Esophagus muscularis mucosa (tissue), 4 donors: ENCODE measurements at places on chromosomes 2 and 18.

DNA sequence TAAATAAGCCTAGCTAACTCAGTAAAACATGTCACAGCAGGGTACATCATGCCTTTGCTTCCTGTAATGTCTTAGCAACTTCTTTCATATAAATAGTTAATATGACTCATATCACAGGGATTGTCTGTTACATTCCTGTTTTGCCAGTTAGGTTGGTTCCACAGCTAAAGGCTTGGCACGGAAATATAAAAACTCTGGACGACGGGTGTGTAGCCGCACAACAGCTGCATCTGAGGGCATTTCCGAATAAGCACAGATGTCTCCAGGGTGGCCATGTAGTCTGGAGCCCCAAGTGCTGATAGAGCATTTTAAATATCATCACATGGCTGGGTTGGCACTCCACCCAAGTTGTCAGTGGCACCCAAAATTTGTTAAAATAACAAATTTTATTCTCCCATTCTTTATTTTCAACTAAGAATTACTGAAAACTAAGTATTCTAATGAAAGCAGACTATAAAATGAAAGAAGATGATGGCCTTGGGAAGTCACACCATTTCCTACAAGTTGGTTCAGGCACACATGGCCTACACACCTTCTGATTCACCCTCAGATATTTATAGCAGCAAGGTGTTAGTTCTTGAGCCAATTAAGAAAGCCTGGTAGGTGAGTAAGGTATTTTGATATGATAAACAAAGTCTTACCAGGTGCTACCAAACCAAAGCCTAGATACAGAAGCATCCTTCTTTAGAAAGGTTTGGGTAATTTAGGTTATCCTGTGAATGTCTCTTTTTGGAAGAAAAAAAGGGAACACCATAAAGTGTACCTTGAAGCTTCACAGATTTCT lies 61.8 kb upstream of the STK17B start:
- H3K36me3 ChIP-seq, result peaks cover 20% of the 10 kb centered on the region
- H3K27me3 ChIP-seq, result no peaks in the 10 kb centered on the region
- peaks cover 13% of the 10 kb centered on the region for H3K4me1 ChIP-seq
- DNase-seq, result no peak
- peak overlapping the region; percentile 24 for H3K27ac ChIP-seq

GRCh38 chr18:48108136-48108535 lies 177.7 kb upstream of the SMAD2 start:
- DNase-seq, result no peak
- no peaks in the 10 kb centered on the region for H3K4me1 ChIP-seq
- H3K27me3 ChIP-seq, result no peaks in the 10 kb centered on the region
- H3K27ac ChIP-seq, result no peak overlapping the region
- no peaks in the 10 kb centered on the region for H3K36me3 ChIP-seq

DNA sequence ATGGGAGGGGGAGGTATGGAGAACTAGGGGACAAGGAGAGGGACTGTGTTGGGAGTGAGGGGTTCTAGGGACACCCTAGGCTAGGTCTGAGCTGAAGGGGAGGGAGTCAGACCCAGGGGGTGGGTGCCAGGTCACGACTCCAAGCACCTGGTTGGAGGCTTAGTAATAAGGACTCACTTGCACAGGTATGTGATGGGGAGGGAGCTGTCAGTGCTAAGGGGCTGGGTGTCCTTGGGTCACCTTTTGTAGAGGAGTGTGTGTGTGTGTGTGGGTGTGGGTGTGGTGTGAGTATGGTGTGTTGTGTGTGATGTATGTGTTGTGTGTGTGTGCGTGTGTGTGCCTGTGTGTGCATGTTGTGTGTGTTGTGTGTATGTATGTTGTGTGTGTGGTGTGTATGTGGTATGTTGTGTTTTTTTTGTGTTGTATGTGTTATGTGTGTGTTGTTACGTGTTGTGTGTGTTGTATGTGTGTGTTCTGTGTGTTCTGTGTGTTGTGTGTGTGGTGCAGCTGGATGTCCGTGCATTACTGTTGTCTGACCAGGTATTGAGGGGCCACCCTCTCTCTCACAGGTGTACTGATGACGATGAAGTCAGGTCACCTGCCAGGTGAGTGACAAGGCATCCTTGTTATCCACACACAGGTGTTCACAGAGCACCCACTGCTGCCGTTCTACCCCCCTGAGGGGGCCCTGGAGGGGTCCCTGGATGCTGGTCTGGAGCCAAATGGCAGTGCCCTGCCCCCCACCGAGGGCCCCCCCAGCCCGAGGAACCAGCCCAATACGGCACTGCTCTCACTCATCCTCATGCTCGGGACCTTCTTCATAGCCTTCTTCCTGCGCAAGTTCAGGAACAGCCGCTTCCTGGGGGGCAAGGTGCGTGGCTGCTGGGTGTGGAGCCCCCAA lies 9.8 kb downstream of the SLC4A3 start:
- peaks cover 5% of the 10 kb centered on the region for H3K4me1 ChIP-seq
- H3K4me3 ChIP-seq, result no peak overlapping the region
- no peak overlapping the region for H3K27ac ChIP-seq
- H3K36me3 ChIP-seq, result no peaks in the 10 kb centered on the region

- H3K4me1 ChIP-seq, result no peaks in the 10 kb centered on the region
- H3K36me3 ChIP-seq, result no peaks in the 10 kb centered on the region
- no peak overlapping the region for H3K27ac ChIP-seq
- H3K4me3 ChIP-seq, result no peak overlapping the region
- no peaks in the 10 kb centered on the region for H3K27me3 ChIP-seq
These were observed 105.9 kb upstream of the NYAP2 start for GRCh38 chr2:225293638-225294037.

DNA sequence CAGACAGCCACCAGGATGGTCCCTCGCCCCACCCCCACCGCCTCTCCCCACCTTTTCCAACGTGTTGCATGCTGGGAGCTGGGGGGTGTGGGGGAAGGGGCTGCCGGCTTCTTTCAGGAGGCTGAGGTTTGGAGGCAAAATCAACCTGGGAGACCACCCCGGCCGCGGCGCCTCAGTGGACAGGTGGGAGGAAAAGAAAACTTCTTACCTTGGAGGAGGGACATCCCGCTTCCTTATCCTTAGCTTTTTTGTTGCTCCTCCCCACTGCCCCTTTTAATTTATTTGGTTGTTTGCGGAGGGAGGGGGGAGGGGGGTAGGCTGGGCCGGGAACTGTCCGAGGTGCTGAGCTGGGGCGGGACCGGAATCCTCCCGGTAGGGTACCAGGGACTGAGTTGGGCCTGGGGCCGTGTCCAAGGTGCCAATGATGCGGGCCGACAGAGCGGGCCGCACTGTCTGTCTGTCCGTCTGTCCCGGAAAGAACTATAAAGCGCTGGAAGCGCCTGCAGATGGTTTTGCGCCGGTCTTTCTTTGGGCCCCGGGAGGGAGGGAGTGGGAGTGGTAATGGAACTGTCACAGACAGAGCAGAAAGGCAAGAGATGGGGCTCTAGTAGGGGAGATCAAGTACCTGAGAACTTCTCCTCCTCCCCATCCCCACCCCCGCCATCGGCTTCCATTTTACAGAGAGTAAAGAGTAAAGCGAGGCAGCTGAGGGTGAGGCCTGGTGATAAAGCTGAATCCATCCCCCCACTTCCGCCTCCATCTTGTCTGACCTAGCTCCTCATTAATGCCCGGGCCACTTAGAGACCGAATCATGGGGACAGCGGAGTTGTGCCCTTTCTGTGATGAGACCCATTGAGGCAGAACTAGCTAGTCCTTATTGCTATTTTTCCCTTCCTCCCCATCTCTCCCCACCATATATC lies 2.4 kb downstream of the CDK5R2 start:
- peaks cover 34% of the 10 kb centered on the region for H3K4me1 ChIP-seq
- H3K27me3 ChIP-seq, result peaks cover 97% of the 10 kb centered on the region
- DNase-seq, result no peak
- H3K4me3 ChIP-seq, result no peak overlapping the region
